Activated naive CD4-positive, alpha-beta T cell treated with anti-CD3 and anti-CD28 coated beads for 36 hours (primary cell): ENCODE measurements at places on chromosomes 3 and 15. TPM values are rescaled to one million over a fixed set of nuclear protein-coding genes. Genes with fewer than 3 reads are reported as not detected.

The NANOGP8 gene
- total RNA-seq, result not detected

The GOLGA8R gene
- total RNA-seq, result 1.1 TPM

The MST1R gene
- 0.41 TPM for total RNA-seq

- H3K4me1 ChIP-seq, result peaks cover 5% of the 10 kb centered on the region
- no peak overlapping the region for H3K27ac ChIP-seq
- no peak overlapping the region for H3K4me3 ChIP-seq
- DNase-seq, result no peak
- no peaks in the 10 kb centered on the region for H3K36me3 ChIP-seq
- no peaks in the 10 kb centered on the region for H3K27me3 ChIP-seq
Measured at GRCh38 chr3:32320080-32320479, 71.6 kb upstream of the CMTM7 start.

DNA sequence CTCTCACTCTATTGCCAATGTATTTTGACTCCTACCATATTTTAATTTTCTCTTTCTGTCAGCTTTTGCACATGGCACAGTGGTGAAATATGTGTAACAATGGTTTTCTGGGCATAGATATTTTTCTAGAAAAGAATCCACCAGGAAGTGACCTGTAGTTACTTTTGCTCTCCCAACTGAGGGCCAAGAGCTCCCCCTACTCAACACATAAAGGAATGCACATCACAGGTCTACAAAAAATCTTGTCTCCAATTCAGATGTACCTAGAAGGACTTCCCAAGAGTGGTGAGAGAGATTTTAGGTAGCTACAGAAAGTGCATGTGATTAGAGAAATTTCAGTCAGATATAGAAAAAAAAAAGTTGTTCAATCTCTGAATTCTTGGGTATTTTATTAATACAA is 15.6 kb downstream of the CPA3 start:
- no peak overlapping the region for H3K27ac ChIP-seq
- no peaks in the 10 kb centered on the region for H3K4me1 ChIP-seq
- H3K4me3 ChIP-seq, result no peak overlapping the region

GRCh38 chr15:95409211-95409610 is 921.3 kb upstream of the NR2F2 start:
- no peak overlapping the region for H3K4me3 ChIP-seq
- H3K27me3 ChIP-seq, result no peaks in the 10 kb centered on the region
- DNase-seq, result no peak
- H3K27ac ChIP-seq, result no peak overlapping the region
- no peaks in the 10 kb centered on the region for H3K36me3 ChIP-seq

- H3K27ac ChIP-seq, result no peak overlapping the region
- no peak overlapping the region for H3K4me3 ChIP-seq
- DNase-seq, result no peak
- H3K4me1 ChIP-seq, result no peaks in the 10 kb centered on the region
Measured at GRCh38 chr3:10962481-10963036, 30.0 kb upstream of the SLC6A1 start.

- H3K4me1 ChIP-seq, result peaks cover 33% of the 10 kb centered on the region
- peaks cover 12% of the 10 kb centered on the region for H3K36me3 ChIP-seq
- no peak overlapping the region for H3K27ac ChIP-seq
- DNase-seq, result no peak
- H3K4me3 ChIP-seq, result no peak overlapping the region
Measured at GRCh38 chr3:49273825-49274532, 3.1 kb downstream of the C3orf62 start.

GRCh38 chr3:167728176-167728575 is 6.5 kb downstream of the PDCD10 start:
- no peaks in the 10 kb centered on the region for H3K27me3 ChIP-seq
- peaks cover 68% of the 10 kb centered on the region for H3K4me1 ChIP-seq
- H3K4me3 ChIP-seq, result no peak overlapping the region
- H3K36me3 ChIP-seq, result peaks cover 4% of the 10 kb centered on the region

GRCh38 chr3:98966862-98967546 is 65.5 kb upstream of the DCBLD2 start:
- H3K27ac ChIP-seq, result no peak overlapping the region
- no peak overlapping the region for H3K4me3 ChIP-seq
- no peak for DNase-seq
- peaks cover 6% of the 10 kb centered on the region for H3K4me1 ChIP-seq

DNA sequence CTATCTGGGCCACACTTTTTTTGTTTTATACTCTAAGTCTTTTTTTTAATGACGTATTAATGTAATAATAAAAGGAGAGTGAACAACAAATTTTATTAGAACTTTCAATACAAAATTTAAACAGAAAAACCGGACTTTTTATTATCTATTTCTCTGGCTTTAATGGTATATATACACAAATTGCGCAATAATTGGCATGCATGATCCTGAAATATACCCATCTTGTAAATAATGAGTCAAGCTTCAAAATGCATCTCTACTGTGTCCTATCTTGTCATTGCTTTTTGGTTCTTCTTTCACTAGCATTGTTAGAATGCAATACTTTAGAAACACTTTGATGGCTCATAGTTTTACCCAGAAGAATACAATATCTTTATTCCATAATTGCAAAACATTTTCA is 963.6 kb downstream of the CADM2 start:
- H3K27me3 ChIP-seq, result no peaks in the 10 kb centered on the region
- no peak overlapping the region for H3K27ac ChIP-seq
- no peak for DNase-seq
- no peaks in the 10 kb centered on the region for H3K4me1 ChIP-seq
- H3K4me3 ChIP-seq, result no peak overlapping the region

DNA sequence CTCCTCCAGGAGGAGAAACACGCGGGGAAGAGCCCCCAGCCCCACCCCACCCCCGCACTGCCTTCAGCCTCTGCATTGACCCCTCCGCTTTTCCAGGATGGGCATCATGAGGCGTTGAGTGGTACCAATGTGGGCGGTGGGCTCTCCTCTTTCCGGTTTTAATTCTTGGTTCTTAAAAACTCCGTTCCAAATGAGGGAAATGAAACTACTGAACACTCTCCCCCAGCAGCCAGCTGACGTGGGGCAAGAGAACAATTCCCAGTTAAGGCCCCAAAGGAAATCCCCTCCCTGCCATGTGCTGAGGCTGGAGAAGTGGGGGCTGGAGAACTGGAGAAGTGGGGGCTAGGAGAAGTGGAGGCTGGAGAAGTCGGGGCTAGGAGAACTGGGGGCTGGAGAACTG is 5.3 kb upstream of the NRROS start:
- H3K4me1 ChIP-seq, result peaks cover 42% of the 10 kb centered on the region
- H3K27ac ChIP-seq, result peak overlapping the region; percentile 23
- no peaks in the 10 kb centered on the region for H3K27me3 ChIP-seq

GRCh38 chr3:57283334-57283733 is 9.2 kb downstream of the ASB14 start:
- no peak overlapping the region for H3K27ac ChIP-seq
- H3K4me1 ChIP-seq, result no peaks in the 10 kb centered on the region
- peaks cover 5% of the 10 kb centered on the region for H3K36me3 ChIP-seq
- no peaks in the 10 kb centered on the region for H3K27me3 ChIP-seq
- no peak overlapping the region for H3K4me3 ChIP-seq
- DNase-seq, result no peak

- peaks cover 8% of the 10 kb centered on the region for H3K4me1 ChIP-seq
- H3K27ac ChIP-seq, result no peak overlapping the region
- DNase-seq, result no peak
Measured at GRCh38 chr3:72193771-72194430, 409.0 kb upstream of the PROK2 start.
